Eye (tissue), 1 donor: ENCODE measurements at places on chromosomes 3 and 15.

DNA sequence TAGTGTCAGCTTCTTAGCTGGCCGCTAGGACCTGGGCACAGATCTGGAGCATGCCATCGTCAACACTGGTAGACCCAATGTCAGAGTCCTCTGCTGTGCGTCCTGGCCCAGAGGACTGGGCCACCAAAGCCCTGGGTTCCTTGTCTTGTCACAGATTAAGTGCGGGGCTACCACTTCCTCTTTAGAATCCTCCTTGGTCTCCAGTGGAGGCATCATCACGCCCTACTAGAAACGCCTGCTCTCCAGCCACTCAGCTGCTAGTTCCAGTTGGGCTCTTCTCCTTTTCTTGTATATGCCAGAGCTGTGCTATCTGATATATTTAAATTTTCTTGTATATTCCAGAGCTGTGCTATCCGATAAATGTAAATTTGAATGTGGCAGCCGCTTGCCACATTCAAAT lies 11.2 kb downstream of the PPCDC start:
- DNase-seq = no peak

DNA sequence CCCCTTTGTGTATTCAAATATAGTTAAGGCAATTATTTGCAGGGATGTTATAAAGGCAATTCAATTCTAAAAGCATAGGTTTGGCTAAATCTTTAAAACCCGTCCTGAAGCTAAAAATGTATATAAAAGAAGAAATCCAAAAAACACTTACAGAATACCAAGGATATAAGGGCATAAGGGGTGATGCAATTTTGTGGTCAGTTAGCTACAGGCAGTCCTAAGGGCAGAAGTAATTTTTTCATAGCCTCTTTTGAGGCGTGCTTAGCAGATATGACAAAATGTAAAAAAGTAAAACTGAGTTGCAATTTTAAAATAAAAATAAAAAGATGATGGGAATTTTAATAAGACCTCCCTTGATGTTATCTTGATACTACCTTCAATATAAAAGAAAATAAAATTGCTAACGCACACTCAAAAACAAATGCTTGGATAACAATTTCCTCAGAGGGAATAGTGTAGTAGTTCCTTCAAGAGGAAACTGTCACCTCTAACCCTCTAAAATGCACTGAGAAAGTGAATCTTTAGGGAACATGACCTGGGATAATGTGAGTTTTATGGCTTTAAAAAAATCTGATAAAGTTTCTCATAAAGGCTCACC lies 104.2 kb downstream of the MYH15 start:
- no peak for DNase-seq

DNA sequence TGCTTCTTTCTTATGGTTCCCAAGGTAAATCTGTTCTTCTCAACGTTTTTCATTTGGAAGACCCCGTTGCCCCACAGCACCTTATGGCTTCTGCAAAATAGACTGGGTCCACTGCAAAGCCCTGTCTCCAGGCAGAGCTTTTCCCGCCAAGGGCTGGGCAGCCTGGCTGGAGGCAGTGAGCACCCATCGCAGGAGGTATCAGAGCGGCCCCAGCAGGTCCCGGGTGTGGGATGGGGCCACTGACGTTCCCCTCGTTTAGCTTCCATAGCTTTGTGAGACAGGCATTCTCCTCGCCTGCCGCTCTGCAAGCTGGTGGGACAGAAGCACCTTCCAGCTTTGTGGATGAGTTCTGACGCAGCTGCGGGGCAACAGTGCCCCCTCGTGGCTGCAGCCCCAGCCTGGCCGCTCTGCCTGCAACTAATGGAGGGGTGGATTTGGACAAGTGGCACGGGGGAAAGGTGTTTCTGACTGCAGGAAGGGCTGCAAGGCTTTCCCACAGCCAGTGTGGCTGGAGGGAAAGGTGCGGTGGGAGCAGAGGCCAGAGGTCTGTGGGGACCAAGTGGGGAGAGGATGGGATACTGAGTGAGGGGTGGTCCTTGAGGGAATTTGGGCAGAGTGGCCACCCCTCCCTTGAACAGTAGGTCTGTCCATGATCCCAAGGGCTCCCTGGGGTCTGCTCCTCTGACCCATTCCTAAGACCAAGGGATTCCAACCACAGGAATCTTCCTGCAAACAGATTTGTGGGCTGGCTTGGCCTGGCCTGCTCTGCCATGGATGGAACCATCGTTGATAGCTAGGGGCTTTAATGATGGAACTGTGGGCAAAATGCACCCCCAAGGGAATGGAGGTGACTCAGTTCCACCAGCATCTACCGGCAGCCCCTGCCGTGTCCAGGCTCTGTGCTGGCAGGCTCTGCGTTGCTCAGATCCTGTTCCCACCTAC lies 99.4 kb downstream of the FBLN2 start:
- peak; percentile 96 for DNase-seq

DNA sequence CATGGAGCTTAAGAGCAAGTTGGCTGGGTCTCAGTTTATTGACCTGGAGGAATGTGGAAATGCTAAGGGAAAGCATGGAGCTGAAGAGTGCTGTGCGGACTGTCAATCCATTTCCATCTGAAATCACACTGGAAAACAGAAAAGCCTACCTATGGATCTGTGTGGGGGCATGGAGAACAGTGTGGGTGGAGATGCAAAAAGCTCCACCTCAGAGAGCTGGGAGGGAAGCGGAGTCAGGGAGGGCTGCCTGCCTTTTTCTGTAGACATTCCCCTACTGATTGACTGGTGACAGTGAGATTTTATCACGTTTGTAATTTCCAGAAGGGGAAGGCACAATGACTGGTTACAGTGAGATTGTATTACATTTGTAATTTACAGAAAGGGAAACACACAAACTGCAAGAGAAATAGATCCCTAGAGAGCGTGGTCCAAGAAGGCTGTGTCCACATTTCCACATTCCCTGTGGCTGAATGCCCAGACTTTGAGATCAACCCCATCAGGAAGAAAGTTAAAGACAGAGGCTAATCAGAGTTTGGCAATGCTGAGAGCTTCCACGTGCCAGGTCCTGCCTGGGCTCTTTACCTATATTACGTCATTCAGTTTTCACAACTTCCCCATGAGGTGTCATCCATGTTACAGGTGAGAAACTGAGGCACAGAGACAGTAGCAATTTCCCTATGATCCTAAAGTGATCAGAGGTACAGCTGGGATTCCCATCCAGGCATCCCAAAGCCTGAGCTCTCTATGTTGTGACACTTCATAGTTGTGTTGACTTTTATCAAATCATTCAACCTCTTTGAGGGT lies 67.7 kb upstream of the NSMCE3 start:
- DNase-seq = no peak

DNA sequence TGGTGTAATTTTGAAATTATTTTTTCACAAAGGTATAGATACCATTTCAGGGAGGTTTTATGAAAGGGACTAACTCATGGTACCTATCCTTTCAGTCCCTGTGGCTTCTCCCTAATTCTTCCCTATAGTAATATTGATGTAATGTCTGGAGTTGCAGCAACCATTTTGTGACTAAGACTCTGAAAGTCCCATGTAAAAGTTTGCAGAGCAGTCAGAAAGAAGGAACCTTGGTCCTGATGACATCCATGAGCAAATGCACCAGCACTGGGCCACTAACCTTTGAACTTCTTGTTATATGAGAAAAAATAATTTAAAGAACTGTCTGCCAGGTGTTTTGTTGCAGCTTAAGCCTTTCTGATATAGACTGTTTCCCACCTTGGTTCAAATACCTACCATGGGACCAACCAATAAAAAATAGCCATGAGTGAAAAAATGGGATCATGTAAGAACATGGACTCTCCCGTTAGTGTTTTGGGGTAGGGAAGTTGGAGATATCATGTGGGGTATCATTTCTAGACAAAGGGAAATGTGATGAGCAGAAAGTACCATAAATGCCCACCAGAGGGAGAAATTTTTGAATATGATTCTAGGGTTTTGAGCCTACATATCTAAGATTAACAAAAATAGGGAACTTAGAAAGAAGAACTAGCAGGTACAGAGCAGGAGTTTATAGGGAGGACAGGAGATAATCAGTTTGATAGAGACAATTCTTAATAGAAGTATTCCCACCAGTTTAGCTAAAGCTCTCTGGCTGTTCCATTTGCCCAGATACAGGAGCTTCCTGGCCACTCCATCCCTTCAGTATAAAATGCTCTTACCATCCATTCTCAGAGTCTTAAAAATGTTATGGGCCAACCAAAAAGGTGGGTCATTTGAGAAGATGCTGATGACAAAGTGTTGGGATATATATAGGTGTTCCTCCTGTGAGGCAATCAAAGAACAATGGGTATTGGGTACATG lies 3.4 kb upstream of the CPOX start:
- peak; percentile 62 for DNase-seq

DNA sequence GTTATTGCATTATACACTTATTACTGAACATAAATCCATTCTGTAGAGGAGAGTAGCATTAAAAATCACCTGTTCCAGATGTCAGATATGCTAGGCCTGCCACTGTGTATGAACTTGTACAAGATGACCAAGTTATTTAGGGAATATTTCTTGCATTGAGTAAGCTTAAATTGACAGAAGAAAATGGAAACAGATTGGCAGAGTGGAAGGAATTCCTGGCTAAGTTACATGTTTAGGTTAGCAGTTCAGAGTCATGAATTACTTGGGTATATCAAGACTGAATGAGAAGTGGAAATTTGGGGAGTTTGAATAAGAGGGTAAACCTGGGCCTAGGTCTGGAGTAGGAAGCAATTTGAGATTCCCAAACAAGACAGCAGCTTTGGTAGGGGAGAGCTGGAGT lies 44.6 kb downstream of the ARHGAP31 start:
- DNase-seq = peak; percentile 64

- DNase-seq = no peak
Observed at GRCh38 chr15:39391230-39391629, 189.6 kb upstream of the THBS1 start.

DNA sequence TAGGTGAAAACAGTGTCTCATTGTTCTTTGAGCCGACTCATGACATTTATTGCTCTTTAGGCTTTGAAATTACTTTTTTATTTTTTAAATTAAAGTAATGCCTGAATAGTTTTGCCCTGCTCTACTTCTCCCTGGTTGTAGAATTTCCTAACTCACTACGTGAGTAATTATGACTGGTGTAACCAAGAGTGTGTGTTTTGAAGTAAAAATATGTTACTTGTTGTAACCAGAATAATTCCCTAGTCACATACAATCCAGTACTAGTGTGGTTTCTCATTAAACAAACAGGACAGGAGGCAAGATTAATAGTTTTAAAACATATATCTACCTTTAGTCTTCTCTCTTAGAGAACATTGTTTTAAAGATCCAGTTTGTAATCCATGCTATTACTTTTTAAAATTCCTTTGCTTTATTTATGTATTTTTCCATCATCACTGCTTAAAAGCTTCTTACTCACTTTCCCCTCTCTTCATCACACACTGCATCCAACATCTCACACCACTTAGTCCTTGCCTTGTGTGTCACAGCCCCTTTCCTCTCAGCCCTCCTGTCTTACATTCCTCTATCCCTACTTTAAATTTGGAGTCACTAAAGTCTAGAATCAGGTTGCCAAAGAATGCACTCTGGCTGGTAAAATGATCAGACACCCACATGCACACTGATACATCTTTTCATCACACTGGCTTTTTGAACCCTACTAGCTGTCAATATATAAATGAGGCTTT lies 219.7 kb downstream of the WNT5A start:
- DNase-seq = no peak

- DNase-seq = no peak
Observed at GRCh38 chr3:190169877-190170276, 49.2 kb upstream of the P3H2 start.

DNA sequence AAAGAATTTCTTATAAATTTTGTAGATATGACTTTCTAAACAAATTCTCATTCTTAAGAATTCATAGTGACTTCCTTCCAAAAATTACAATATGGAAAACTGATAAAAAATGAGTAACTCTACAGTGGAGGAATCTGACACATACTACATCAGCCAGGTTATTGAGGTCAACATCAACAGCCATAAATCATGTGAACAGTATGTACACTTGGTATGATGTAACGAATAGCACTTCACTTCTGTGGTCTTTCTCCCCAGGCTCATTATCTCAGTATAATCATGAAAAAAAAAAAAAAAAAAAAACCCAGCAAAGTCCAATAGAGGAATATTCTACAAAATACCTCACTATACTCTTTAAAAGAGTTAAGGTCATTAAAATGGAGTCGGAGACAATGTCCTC lies 111.2 kb upstream of the SUCLG2 start:
- DNase-seq = no peak

GRCh38 chr3:86388820-86389219 lies 602.1 kb downstream of the VGLL3 start:
- DNase-seq = no peak

- DNase-seq = peak; percentile 89
Observed at GRCh38 chr15:52019394-52020220, 588 bp downstream of the MAPK6 start.

GRCh38 chr3:126551839-126552687 lies 6.7 kb downstream of the C3orf22 start:
- no peak for DNase-seq

DNA sequence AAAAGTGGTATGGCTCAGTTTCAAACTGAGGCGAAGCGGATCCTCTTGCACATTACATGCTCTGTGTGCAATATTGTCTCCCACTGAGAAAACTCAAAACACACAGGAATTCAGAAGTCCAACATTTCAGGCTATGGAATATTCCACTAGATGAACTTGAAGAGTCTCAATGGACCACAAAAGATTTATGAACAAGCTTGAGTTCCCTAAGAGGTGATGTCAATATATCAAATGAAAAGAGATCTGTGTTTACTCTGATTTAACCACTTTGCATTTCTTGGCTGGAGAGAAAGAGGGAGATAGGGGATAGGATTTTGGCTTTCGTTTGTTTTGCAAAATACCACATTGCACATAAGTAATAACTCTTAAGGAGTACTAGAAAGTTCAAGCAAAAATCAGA lies 20.3 kb downstream of the PDZRN3 start:
- DNase-seq = peak; percentile 40

GRCh38 chr3:8482263-8482662 lies 19.4 kb upstream of the LMCD1 start:
- no peak for DNase-seq

DNA sequence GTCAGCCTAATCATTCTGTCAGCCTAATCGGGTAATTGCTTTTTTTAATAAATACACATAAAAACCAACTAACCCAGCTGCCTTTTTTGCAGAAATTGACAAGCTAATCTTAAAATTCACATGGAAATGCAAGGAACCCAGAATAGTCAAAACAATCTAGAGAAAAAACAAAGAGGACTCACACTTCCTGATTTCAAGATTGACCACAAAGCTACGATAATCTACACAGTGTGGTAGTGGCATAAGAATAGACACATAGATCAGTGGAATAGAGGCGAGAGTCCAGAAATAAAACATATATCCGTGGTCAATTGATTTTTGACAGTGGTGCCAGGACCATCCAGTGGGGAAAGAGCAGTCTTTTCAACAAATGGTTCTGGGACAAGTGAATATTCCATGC lies 2.4 kb upstream of the C3orf20 start:
- no peak for DNase-seq

GRCh38 chr15:68788264-68788624 lies 32.5 kb downstream of the ANP32A start:
- no peak for DNase-seq

- DNase-seq = no peak
Observed at GRCh38 chr3:55042591-55042990, 114.7 kb upstream of the LRTM1 start.
